ENCODE measurements at places on chromosomes 12 and 14.

DNA sequence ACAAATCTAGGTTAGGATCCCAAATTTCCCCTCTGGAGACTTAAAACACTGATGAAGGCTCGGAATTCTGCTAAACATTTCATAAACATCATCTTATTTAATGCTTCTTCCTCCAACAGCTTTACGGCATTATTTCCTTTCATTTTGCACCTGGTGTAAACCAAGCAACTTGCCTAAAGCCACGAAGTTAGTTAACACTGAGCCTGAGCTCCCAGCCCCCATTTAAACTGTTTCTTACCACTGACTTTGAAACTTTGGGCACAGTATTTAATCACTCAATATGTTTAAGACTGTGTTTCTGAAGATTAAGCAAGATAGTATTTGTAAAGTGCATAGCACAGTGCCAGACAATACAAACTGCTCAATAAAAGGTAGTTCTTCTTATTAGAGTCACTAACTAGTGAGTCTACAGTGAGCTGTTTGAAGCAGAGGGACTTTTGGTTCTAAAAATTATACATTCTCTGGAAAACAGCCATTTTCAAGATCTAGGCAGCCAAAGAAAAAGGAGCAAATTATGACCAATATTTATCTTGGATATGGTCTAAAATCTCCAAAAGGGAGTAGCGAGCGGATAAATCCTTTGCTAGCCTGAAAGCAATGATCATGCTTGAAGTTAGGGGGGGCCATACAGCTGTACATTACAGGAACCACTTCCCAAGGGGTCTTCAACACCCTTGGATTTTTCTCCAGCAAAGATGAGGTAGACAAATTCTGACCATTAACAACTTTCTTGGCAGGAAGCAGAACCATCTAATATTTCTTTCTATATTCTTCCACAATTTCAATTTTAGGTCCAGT is 4.0 kb downstream of the EGLN3 start:
- DNase-seq, result no peak

- DNase-seq, result no peak
These were observed 80.6 kb downstream of the MAP1LC3B2 start for GRCh38 chr12:116639765-116640164.

GRCh38 chr12:18981732-18982131 is 147.8 kb upstream of the PLEKHA5 start:
- no peak for DNase-seq

GRCh38 chr14:48023881-48024280 is 348.5 kb upstream of the MDGA2 start:
- no peak for DNase-seq

- no peak for DNase-seq
These were observed 65.0 kb downstream of the RFLNA start for GRCh38 chr12:124359671-124360581.

DNA sequence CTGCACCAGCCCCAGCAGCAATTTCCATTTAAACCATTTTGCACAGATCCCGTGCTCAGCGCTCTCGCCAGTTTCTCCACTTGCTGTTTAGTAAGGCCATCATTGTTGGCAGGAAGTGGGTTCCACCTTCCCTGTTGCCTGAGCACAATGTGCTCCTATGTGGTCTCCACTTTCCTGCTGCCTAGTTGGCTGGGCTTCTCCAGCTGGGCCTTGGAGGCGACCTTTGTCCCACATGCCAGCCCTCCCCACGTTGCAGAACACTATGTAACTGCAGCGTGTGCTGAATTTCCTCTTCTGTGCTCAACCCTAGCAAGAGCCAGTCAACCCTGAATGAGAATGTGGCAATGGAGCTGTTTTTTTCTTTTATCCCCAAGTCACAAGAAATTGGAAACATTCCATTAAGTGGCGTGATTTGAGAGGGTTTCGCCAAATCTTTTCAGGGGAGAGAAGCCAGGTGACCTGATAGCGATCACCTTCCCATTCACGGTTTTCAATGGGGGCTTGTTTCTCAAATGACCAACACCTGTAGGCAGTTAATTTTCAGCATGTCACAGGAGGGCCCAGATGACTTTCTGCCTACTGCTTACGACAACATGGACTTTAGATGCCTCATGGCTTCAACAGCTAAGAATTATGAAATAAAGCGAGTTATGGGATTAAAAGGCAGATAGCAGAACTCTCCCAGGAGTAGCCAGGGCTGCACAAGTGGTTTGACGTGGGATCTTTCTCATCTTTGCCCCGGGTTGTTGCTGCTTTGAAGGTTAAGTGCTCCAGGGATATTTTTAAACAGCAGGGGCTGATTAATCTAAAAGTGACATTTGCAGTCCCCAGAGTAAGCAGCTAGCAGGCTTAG is at the start of gene ACACB:
ACACB (plus strand) TSS at position 830 of the 853 bp plus-strand sequence. CDS start 22,819 bp downstream, outside the sequence.
- DNase-seq, result no peak

- no peak for DNase-seq
These were observed 15.1 kb upstream of the GRIP1 start for GRCh38 chr12:66693901-66694513.

- DNase-seq, result no peak
These were observed 27.2 kb downstream of the SYT1 start for GRCh38 chr12:78891646-78892353.

DNA sequence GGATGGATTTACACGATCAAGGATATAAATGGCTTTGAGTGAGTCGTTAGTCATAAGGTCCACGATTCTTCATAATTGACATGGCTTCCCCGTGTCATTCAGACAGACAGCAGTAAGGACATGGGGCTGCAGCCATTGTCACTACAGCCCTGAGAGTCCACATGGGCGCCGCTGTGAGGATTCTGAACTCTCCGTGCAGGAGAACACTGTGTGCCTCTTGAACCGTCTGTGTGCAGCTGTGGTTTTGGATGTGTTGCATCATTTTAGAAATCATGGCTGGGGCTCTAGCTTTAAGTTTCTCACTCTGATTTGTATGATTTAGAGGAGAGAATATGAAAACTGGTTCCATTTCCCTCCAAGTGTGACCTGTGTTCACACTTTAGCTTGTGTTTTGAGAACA is 47.2 kb downstream of the NPAS3 start:
- no peak for DNase-seq

GRCh38 chr14:96905825-96906224 is 108.6 kb downstream of the VRK1 start:
- no peak for DNase-seq

- no peak for DNase-seq
These were observed 72.3 kb upstream of the TMX1 start for GRCh38 chr14:51167587-51168214.

DNA sequence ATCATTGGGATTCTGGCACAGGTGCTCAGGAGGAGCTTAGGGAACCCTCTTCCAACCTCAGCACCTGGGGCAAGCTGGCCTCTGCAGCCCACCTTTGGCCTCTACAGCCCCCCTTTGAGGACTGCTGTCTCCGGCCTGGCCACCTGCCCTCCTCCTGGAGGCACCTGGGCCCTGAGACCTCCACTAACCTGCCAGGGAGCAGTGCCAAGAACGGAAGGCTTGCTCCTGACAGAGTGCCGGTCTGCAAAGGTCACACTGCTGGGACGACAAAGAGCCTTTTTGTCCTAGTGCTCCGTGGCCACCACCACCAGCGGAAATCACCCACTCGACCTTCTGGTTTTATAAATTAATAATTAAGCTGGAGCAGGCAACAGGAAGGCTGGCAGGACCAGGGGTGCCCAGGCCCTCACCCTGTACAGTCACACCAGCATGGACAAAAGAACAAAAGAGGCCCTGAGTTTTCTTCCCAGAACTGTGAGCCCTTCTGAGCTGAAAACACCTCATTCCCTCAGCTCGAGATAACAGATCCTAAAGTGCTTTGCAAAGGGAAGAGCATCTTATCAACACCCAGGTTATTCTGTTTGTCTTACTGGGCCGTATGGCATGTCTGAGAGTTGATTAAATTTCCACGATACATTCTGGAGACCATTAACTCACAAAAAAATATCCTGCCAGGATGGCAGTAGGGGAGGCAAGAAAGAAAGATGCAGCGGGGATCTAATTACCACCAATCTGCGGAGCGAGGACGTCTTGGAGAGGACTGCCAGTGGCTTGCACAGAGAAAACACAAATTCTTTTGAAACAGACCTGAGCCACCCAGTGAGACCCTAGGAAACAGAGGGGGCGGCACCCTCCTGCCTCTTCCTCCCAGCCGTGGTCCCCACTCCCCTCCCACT is 8.2 kb downstream of the TESC start:
- no peak for DNase-seq

- no peak for DNase-seq
These were observed 23.1 kb upstream of the SMUG1 start for GRCh38 chr12:54211920-54212319.

DNA sequence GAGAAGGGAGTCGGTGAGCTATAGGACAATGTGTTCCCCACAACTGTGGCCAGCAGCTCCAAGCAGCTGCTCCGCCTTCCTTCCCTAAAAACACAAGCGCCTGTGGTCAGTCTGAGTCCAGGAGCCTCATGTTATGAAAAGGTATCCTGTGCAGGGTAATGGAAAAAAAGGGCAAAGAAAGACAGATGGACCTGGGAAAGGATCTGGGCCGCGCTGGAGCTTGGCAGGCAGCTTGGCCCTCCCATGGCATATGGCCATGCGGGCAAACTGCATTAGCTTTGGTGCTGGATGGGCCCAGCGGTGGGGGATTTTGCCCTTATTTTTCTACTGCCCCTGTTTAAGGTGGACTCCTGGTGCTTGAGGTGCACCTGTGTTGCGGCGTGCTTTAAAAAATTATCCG is 23.7 kb upstream of the CHST11 start:
- no peak for DNase-seq

DNA sequence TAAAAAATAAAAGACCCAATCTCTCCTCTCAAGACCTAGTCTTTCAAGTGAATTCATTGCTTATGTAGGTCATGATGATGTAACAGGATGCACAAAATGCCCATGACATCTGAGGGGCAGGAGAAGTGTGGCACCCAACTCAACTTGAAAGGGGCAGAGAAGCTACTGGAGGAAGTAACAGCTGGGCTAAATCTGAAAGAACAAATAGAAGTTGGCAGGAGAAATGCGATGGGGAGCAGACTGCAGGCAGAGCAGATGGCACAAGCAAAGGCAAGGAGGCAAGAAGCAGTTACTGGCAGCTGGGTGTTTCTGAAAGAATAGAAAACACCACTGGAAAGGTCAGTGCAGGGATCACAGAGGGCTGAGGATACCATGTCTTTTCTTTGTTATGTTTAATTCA is 14.6 kb downstream of the SLC38A4 start:
- DNase-seq, result no peak

DNA sequence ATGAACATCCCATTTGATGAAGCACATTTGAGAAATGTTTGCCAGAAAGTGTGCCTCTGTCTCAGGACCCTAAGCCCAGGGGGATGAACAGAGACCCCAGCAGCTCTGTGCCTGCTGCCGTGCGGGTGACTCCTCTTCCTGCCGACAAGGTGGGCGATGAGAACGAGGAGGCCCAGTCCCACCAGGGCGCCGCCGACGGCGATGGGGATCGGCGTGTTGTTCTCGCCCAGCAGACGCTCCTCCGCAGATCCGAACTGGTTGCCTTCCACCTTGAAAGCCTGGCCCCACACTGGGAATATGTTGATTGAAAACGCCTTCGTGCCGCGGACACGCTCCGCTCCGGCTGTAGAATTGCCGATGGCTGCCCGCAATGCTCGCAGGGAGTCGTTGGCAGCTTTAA is 44.1 kb downstream of the LRTM2 start:
- no peak for DNase-seq

DNA sequence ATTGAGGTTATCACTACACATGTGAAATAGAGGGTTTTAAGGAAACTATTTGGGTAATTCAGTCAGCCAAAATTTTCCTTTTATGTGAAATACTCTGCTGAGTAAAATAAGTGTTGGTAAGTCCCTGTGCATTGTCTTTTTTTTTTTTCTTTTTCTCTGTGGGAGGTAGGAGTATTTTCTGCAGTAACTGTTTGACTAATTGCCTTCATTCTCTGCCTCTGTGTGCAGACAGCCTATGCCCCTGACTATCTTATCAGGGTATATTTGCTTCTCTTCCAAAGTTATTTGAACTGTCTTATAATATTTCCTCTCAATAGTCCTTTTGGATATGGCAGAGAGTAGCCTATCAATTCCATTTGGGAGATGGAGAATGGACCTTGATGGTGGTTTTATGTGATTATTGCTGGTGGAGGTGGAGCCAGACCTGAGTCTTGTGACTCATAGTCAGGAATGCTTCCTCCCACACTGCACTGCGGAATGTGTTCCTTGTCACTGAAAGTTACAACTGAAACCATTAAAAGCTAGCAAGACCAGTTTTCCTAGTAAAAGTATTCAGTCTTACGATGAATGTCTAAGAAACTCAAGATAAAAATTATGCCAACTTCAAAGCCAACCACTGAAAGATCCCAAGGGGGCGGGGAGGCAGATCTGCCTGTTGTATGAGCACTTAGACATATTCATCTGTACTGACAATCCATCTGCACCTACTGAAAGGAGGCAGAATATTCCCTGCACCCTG is 40.9 kb upstream of the STXBP6 start:
- no peak for DNase-seq

- no peak for DNase-seq
These were observed 15.7 kb downstream of the CLEC4C start for GRCh38 chr12:7731486-7731885.

DNA sequence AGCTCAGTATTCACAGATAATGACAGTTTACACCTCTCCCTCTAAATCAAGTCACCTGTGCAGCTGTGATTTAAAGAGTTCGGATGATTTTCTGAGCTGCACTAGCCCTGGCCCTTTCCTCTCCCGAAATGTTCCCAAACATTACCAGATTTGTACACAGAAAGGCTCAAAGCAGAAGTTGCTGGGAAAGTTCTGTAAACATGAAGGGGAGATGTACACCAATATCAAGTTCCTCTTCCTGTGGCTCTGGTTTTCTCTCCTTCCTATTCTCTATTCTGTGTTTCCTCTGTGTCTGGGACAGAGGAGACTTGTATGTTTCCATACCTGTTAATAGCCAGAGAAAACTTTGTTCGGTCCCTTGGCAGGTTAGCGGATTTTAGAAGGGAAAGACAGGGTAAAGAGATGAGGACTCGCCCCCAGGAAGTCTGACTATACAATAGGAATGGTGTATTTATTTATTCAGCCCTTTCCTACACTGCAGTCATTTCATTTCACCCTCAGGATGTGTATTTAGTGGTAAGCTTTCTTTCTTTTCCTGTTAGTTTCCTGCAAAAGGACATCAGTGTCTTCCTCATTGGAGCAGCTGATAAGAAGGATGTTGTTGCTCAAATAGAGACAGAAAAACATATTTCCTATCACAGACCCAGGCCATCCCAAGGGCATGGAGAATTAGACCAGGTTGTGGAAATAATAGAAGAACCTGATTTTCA is 7.6 kb upstream of the NUMB start:
- no peak for DNase-seq

- no peak for DNase-seq
These were observed 241.9 kb upstream of the DCN start for GRCh38 chr12:91424506-91424905.

DNA sequence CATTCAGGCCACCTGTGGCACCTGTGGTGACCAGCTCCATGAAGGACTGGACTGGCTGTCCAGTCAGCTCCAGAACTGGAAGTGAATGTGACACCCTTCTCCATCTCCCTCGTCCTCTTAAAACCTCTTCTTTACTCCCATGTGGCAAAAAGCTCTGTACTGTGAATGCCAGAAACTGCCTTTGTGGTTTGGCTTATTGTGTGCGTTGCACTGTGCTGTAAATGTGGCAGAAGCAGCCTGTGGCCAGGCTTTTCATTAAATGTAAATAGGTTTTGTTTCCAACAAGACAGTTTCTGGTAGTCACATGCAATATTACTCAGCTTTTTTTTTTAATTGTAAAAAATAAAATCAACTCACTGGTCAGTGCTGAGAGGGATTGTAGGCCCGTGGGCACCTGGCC is 453.7 kb downstream of the ATP23 start:
- DNase-seq, result no peak

- DNase-seq, result no peak
These were observed 7.5 kb downstream of the HOXC4 start for GRCh38 chr12:54060975-54061778.
